ENCODE measurements at places on chromosomes 13 and 19. TPM values are rescaled to one million over a fixed set of nuclear protein-coding genes. Genes with fewer than 3 reads are reported as not detected.

The CCDC194 gene
- total RNA-seq = 0.96 TPM

The C19orf18 gene
- total RNA-seq = not detected

The SIGLECL1 gene
- total RNA-seq = not detected

The PTPRH gene
- not detected for total RNA-seq

The CEBPA gene
- 0.35 TPM for total RNA-seq

The KLK3 gene
- not detected for total RNA-seq

The TJP3 gene
- total RNA-seq = 0.24 TPM

The SPHK2 gene
- total RNA-seq = 36.7 TPM

The CABP5 gene
- not detected for total RNA-seq

The ZNF577 gene
- 4.5 TPM for total RNA-seq

- H3K4me1 ChIP-seq = no peaks in the 10 kb centered on the region
- H3K4me3 ChIP-seq = no peak overlapping the region
- peaks cover 17% of the 10 kb centered on the region for H3K36me3 ChIP-seq
- no peak overlapping the region for H3K27ac ChIP-seq
- no peaks in the 10 kb centered on the region for H3K27me3 ChIP-seq
Measured at GRCh38 chr19:34325981-34326787, 38.8 kb upstream of the GPI start.

GRCh38 chr13:52599848-52600603, 42.2 kb upstream of the HNRNPA1L2 start:
- DNase-seq = peak; percentile 29
- no peaks in the 10 kb centered on the region for H3K36me3 ChIP-seq
- H3K27me3 ChIP-seq = peaks cover 38% of the 10 kb centered on the region
- peaks cover 7% of the 10 kb centered on the region for H3K4me1 ChIP-seq
- H3K4me3 ChIP-seq = peak overlapping the region; percentile 66

- no peaks in the 10 kb centered on the region for H3K27me3 ChIP-seq
- no peaks in the 10 kb centered on the region for H3K36me3 ChIP-seq
- no peak for DNase-seq
- no peak overlapping the region for H3K27ac ChIP-seq
Measured at GRCh38 chr13:66033924-66034323, 1196.2 kb downstream of the PCDH9 start.

DNA sequence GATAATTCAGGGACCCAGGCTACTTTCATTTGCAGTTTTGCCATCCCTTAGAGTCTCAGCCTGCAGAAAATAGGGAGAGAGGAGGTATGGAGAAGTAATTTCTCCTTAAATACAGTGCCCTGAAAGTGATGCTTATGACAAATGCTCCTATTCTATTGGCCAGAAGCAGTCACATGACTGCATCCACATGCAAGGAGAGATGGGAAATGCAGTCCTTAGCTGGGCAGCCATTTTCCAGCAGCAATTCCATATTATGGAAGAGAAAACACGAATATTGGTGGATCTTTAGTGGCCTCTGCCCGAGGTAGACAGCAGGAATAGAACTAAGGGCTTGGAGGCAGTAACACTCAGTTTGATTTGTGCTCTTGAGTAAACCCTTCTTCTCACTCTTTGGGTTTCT, 39.4 kb downstream of the VAV1 start:
- H3K27me3 ChIP-seq = no peaks in the 10 kb centered on the region
- no peak for DNase-seq
- peak overlapping the region; percentile 19 for H3K27ac ChIP-seq

DNA sequence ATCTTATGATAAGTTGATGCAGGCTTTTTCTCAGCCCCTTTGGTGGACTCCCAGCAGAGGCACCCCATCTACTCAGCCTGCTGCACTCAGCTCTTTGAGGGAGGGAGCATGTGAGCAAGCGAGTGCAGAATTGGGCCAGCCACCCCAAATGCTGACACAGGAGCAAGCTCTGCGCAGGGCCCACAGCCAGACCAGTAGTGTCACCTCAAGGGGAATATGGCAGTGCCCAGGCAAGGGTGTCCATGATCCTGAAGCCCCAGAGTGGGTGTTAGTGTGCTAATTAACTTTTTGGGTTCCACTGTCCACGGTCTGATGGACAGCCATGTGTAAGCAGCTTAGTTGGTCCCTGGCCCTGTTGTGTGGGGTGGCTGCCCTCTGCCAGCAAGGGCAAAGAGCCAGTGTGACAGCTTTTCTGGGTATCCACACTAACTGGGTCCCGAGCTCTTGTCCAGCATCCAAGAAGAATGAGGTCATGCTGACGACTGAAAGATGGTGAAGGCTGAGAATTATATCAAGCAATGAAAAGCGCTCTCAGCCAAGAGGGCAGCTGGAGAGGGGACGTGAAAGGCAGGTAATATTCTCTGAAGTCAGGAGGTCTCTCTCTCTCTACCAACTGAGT, 898.3 kb upstream of the PCDH9 start:
- H3K27ac ChIP-seq = no peak overlapping the region
- DNase-seq = no peak
- no peaks in the 10 kb centered on the region for H3K27me3 ChIP-seq
- H3K4me1 ChIP-seq = no peaks in the 10 kb centered on the region
- no peak overlapping the region for H3K4me3 ChIP-seq

- H3K27ac ChIP-seq = no peak overlapping the region
- H3K4me1 ChIP-seq = no peaks in the 10 kb centered on the region
- DNase-seq = no peak
- H3K4me3 ChIP-seq = no peak overlapping the region
- H3K36me3 ChIP-seq = no peaks in the 10 kb centered on the region
Measured at GRCh38 chr19:28537896-28538295, 675.1 kb downstream of the UQCRFS1 start.

- H3K4me3 ChIP-seq = no peak overlapping the region
- H3K27ac ChIP-seq = no peak overlapping the region
- H3K36me3 ChIP-seq = no peaks in the 10 kb centered on the region
- no peaks in the 10 kb centered on the region for H3K4me1 ChIP-seq
- DNase-seq = no peak
- no peaks in the 10 kb centered on the region for H3K27me3 ChIP-seq
Measured at GRCh38 chr13:38135592-38135991, 214.1 kb upstream of the UFM1 start.

GRCh38 chr19:51136851-51137551, 5.1 kb upstream of the SIGLEC7 start:
- no peaks in the 10 kb centered on the region for H3K27me3 ChIP-seq
- H3K4me1 ChIP-seq = peaks cover 30% of the 10 kb centered on the region
- H3K36me3 ChIP-seq = peaks cover 2% of the 10 kb centered on the region
- H3K4me3 ChIP-seq = peak overlapping the region; percentile 7

GRCh38 chr19:36008336-36008978, at the start of gene SYNE4:
TSS of gene SYNE4 (minus strand) at chr19:36008813. CDS start at chr19:36008681, 132 bp downstream.
- H3K27ac ChIP-seq = no peak within 1 kb of the TSS
- no peak for DNase-seq
- no peaks in the 10 kb centered on the region for H3K27me3 ChIP-seq
- H3K36me3 ChIP-seq = peaks cover 11% of the 10 kb centered on the region
- peak within 1 kb of the TSS; percentile 61 for H3K4me3 ChIP-seq

- peaks cover 7% of the 10 kb centered on the region for H3K4me1 ChIP-seq
- H3K4me3 ChIP-seq = no peak overlapping the region
- peaks cover 2% of the 10 kb centered on the region for H3K36me3 ChIP-seq
- DNase-seq = no peak
- no peak overlapping the region for H3K27ac ChIP-seq
Measured at GRCh38 chr13:100484702-100485101, 103.9 kb downstream of the GGACT start.

DNA sequence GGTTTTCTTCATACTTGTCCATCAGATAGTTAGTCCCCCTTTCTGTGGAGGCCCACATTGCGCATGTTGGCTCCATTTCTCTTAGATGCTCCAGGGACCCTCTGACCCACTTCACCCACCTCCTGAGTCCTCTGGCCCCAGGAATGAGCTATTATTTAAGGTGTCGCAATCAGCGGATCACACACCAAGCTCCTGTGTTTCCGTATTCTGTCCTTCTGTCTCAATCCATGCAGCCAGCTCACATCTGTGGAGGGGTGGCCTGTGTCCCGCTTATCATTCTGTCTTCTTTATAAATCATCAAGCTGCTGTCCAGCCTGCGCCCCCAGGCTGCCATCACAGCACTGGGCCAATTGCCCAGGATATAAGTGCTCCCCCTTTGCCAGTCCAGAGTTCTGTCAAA, 4.7 kb downstream of the ZNF230 start:
- peaks cover 73% of the 10 kb centered on the region for H3K36me3 ChIP-seq
- DNase-seq = no peak

Measured in activated naive CD8-positive, alpha-beta T cell treated with anti-CD3 and anti-CD28 coated beads for 36 hours (primary cell).